ENCODE measurements at places on chromosomes 13 and 19.

GRCh38 chr13:87344176-87344575 is 327.0 kb upstream of the SLITRK5 start:
- no peak for DNase-seq

- DNase-seq, result no peak
Measured at GRCh38 chr19:5960005-5961001, 17.6 kb downstream of the RANBP3 start.

DNA sequence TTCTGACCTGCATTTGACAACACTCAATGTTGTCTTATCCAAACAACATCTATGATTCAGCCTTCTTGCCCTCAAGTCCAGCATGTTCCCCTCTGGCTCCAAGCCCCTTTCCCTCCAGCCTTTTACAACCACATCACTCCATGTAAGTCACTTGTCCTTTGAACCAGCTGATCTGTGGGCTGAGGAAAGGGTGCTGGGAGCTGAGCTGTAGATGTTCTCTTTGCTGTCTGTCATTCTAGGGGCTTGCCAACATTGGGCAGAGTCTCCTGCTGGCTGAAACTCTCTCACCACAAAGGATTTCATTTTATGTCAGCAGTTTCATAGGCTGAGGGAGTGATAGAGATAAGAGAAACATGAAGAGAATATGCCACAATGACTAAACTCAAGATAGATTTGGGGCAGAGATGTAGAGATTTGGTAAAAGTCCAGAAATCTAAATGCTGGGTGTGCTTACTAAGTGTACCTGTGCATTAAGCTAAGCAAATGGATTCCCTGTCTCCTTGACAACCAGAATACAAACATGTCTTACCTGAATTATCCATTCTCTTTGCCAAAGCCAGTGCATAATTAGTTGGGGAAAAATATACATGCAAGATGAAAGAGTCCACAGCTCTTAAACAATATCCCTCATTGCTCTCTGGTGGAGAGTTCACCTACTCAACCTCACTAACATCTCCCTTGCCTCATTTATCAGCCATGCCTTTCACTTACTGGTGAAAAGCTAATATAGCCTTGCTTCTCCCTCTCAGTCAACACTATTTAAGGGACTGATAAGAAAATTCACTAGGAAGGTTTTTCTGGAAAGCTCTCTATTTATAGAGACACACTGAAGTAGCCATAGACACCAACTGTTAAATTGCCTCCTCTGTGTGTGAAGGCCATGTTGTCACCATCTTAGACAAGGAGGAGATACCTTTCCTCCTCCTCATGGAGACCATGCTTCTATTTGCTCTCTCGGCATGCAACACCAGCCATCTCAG is 175.5 kb upstream of the SERP2 start:
- no peak for DNase-seq

- DNase-seq, result no peak
Measured at GRCh38 chr13:29929062-29929847, 78.8 kb upstream of the UBL3 start.

- no peak for DNase-seq
Measured at GRCh38 chr19:12766051-12766521, 9.3 kb downstream of the HOOK2 start.

DNA sequence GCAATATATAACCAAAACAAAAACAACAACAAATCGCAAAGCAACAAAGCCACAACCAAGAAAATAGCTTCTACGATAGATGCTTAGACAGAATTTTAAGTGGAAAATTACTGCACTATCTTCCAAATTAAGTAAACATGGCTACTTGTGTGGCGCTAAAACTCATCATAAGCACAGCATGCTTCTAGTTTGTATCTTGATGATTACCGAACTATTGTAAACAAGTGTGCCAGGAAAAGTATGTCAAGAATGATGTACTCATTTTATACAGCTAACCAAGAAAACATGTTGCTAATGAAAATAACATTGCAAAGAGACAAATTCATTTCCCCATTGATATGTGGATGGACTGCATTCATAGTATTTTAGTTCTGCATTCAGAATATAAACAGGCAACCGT is 271.9 kb upstream of the GPC6 start:
- DNase-seq, result no peak

GRCh38 chr13:39330504-39330903 is 272.5 kb downstream of the LHFPL6 start:
- no peak for DNase-seq

DNA sequence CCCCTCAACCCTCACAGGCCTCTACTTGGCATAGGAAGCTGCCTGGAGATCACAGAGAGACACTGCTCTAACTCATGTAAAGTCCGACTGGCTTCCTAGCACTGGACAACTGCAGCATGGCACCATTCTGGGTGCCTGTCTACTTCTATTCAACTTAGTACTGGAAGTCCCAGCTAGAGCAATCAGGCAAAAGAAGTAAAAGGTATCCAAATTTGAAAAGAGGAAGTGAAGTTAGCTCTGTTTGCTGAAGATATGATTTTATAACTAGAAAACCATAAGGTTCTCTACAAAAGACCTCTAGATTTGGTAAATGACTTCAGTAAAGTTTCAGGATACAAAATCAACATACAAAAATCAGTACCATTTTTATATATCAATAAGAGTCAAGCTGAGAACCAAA is 1017.6 kb downstream of the PCDH9 start:
- DNase-seq, result no peak

DNA sequence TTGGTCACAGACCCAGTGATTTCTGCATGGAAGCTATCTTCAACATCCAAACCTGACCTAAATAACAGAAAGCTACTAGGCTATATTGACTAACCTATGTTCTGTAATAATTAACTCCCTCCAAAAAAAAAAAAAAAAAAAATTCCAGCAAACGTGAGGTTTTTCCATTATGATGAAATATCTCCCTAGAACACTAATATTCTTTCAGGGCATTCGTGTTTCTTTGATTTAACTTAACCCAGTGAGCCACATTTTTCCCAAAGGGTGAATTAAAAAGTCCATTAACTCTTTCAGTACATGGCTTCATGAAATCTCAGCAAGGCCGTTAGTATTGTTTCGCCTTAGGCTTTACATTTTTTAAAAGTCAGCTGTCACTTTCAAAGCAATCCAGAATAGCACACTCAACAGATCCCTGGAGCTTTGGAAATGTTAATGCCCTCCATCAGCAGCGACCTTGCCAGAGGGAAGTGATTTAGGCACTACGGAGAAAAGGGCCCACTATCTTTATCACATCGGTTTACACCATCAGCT is 175.8 kb downstream of the DCT start:
- no peak for DNase-seq

GRCh38 chr19:43499042-43499441 is 5.5 kb downstream of the PHLDB3 start:
- no peak for DNase-seq

All from activated CD8-positive, alpha-beta memory T cell treated with anti-CD3 and anti-CD28 coated beads for 4 hours (primary cell).